ENCODE measurements at places on chromosomes 7 and 10.

DNA sequence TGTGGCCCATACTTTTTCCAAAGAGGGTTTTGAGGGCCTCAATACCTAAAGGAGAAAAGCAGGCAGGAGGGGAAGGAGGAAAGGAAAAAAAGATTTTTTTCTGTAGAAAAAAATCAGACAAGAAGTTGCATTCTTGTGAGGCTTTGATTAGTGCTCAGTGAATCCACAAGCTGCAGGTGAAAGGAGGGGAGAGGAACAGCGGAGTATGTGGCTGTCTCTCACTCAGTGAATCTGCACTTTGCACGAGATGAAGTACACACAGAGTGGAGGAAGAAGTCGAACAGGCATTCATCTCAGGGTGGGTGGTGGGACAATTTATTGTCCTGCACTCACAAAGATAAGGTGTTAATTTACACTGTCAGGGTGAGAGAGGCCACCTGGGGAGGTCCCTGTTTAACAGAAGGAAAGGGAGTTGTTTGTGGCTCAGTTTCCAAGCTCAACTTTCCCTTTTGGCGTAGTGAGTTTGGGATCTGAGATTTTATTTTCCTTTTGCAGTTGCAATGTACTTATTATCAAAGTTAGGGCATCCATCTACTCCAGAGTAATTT, 49.0 kb upstream of the VIPR2 start:
- DNase-seq: no peak
- H3K27ac ChIP-seq: no peak overlapping the region
- H3K36me3 ChIP-seq: no peaks in the 10 kb centered on the region
- H3K4me1 ChIP-seq: peaks cover 11% of the 10 kb centered on the region
- H3K4me3 ChIP-seq: no peak overlapping the region
- no peaks in the 10 kb centered on the region for H3K27me3 ChIP-seq

GRCh38 chr7:29277436-29278215, 83.1 kb downstream of the CHN2 start:
- H3K4me3 ChIP-seq: no peak overlapping the region
- H3K27ac ChIP-seq: no peak overlapping the region
- peaks cover 15% of the 10 kb centered on the region for H3K27me3 ChIP-seq
- no peaks in the 10 kb centered on the region for H3K36me3 ChIP-seq

DNA sequence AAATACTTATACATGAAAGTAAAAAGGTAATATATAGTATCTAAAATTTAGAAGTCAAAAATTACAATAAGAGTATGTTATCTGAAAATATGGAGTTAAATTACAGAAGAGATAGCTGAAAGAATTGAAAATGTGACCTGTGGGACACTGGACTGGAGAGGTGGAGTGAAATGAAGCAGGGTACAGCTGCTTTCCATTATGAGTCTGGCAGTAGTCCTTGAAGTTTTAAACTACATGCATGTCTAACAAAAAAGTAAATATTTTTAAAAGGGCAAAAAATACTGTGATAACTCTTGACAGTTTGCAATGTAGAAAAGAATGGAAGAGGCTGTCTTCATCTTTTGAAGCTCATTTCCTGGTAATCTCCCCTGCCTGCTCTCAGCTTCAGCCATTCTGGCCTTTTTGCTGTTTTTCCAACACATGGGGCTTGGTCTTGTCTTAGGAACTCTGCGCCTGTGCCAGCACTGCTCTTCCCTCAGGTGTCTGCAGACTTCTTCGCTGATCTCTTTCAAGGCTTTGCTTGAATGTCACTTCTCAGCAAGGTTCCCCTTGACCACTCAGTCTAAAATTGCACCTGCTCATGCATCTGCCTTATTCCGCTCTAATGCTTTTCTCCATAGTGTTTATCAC, 36.9 kb downstream of the PTPRZ1 start:
- no peaks in the 10 kb centered on the region for H3K4me1 ChIP-seq
- no peaks in the 10 kb centered on the region for H3K27me3 ChIP-seq
- no peak overlapping the region for H3K4me3 ChIP-seq
- no peak overlapping the region for H3K27ac ChIP-seq

DNA sequence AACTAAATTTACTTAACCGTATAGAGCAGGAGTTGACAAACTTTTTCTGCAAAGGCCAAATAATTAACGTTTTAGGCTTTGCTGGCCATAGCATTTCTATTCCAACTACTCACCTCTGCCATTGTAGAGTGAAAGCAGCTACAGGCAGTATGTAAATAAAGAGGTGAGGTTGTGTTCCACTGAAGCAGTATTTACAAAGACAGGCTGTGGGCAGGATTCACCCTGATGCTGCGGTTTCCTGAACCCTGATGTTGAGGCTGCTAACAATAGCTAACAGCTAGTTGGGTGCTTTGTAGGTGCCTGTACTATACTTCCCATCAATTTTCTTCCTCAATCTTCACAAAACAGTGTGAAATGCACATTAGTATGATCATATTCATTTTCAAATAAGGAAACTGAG, 47.0 kb upstream of the LAMB1 start:
- no peak for DNase-seq
- H3K36me3 ChIP-seq: no peaks in the 10 kb centered on the region
- no peaks in the 10 kb centered on the region for H3K27me3 ChIP-seq
- no peak overlapping the region for H3K27ac ChIP-seq
- peaks cover 2% of the 10 kb centered on the region for H3K4me1 ChIP-seq

DNA sequence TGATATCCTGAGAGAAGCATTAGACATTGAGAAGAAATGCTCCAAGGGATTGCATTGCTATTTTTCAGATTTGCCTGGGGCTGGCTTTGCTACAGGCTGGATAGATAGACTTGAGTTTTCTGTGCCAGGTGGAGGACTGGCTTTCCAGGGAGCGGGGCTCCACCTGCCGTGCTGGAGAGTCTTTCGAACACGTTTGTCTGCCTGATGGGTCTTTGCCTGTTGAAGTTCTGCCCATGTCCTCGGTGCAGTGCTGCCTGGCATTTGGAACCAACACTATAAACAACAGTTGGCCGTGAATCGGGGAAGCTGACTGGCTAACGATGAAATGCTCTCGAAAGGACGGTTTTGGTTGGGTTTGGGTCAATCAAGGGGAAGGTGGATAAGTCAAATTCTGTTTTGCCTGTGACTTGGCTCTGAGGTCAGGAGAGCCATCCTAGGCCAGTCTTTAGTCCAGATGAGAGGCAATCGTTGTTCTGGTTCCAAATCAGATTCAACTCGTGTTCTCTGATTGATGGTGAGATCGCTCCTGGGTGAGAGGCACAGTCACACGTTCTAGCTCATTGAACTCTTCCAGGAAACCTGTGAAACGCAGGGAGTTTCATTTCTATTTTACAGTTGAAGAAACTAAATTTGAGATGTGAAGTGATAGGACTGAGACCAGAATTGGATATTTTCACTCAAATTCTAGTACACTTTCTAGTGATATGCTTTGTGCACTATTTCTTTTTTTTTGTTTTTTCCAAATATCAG, 599.0 kb downstream of the TYW1 start:
- no peak overlapping the region for H3K4me3 ChIP-seq
- DNase-seq: no peak
- H3K27me3 ChIP-seq: no peaks in the 10 kb centered on the region
- no peaks in the 10 kb centered on the region for H3K4me1 ChIP-seq
- H3K36me3 ChIP-seq: no peaks in the 10 kb centered on the region
- H3K27ac ChIP-seq: no peak overlapping the region

DNA sequence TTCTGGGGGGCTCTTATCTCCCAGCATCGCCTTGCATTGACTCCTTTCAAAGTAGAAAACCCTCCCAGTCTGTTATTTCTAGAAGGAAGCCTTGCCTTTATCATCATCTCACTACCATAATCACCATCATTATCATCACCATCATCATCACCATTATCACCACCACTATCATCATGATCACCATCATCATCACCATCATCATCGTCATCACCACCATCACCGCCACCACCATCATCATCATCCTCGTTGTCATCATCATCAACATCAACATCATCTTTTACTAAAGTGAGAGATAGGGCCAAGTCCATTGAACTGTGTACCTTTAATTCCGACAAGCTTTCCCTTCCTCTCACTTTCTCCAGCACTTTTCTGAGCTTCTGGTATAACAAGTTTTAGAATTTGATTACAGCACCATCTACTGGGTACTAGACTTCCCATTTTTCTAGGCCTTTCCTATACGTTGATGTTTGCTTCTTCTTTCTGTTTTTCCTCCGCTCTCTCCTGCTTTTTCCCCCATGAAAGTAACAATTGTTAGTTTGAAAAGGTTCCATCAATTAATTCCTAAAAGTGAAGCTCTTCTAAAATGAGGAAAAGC, 226.4 kb downstream of the BUB3 start:
- H3K36me3 ChIP-seq: peaks cover 26% of the 10 kb centered on the region
- DNase-seq: no peak
- no peak overlapping the region for H3K27ac ChIP-seq
- H3K4me3 ChIP-seq: no peak overlapping the region
- H3K27me3 ChIP-seq: peaks cover 47% of the 10 kb centered on the region

DNA sequence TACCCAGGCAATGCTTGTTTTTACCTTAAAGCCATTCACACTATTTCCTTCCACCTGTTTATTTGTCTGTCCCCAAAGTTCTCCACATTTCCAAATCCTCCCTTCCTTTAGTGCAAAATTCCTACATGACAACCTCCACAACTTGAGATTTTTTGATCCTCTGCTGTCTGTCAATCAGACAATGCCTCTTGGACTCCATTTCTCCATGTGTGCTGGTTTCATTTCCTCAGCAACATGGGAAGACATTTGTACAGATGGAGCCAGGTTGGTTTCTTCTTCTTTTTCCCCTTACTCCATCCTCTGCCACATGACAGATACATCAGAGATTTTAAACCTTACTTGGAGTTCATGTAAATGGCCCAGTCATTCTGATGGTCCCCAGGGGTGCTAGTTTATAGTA, 19.1 kb upstream of the GIMAP2 start:
- H3K27me3 ChIP-seq: no peaks in the 10 kb centered on the region
- DNase-seq: no peak
- no peak overlapping the region for H3K4me3 ChIP-seq
- H3K27ac ChIP-seq: no peak overlapping the region
- peaks cover 10% of the 10 kb centered on the region for H3K4me1 ChIP-seq
- H3K36me3 ChIP-seq: no peaks in the 10 kb centered on the region

- DNase-seq: no peak
- no peak overlapping the region for H3K4me3 ChIP-seq
- no peaks in the 10 kb centered on the region for H3K36me3 ChIP-seq
- peaks cover 7% of the 10 kb centered on the region for H3K27me3 ChIP-seq
- peaks cover 13% of the 10 kb centered on the region for H3K4me1 ChIP-seq
- H3K27ac ChIP-seq: no peak overlapping the region
These were observed 27.6 kb upstream of the LAMB1 start for GRCh38 chr7:108030516-108030915.

All from stimulated activated naive B cell treated with anti-CD40 and anti-IgM and Interleukin-4, amounts not matched to agents 10 μg/mL and 1 μg/mL and 100 μg/mL, for 72 hours (primary cell).